ENCODE measurements at places on chromosomes 4 and X.

GRCh38 chr4:5913454-5913853 lies 20.6 kb upstream of the CRMP1 start:
- no peak for DNase-seq

DNA sequence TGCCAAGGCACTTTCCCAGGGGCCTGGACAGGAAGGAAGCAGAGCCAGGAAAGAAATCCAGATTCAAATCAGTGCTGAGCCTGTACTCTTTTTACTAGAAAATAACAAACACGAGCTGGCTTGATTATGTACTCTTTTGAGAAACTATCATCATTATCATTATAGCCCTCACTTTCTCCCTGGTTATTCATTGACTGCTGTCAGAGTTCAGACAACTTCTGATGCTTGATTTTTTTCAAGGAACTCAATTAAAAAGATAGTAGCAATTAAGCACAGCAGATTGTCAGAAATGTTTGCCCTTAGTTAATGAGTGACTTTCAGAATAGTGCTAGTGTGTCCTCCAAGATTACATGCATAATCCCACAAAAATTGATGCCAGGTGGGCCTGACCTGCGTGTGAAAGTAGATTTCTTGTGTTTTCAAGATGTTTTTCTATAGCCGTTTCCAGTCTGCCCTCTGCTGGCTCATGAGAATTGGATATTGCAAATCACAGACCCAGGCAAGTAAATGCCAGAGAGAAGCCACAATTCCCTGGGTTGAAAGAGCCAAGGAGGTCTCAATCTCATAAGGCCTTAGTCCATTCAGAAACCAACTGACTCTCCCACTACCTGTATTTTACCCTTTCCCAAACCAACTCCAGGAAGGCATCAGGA lies 14.3 kb upstream of the PNPLA4 start:
- no peak for DNase-seq

DNA sequence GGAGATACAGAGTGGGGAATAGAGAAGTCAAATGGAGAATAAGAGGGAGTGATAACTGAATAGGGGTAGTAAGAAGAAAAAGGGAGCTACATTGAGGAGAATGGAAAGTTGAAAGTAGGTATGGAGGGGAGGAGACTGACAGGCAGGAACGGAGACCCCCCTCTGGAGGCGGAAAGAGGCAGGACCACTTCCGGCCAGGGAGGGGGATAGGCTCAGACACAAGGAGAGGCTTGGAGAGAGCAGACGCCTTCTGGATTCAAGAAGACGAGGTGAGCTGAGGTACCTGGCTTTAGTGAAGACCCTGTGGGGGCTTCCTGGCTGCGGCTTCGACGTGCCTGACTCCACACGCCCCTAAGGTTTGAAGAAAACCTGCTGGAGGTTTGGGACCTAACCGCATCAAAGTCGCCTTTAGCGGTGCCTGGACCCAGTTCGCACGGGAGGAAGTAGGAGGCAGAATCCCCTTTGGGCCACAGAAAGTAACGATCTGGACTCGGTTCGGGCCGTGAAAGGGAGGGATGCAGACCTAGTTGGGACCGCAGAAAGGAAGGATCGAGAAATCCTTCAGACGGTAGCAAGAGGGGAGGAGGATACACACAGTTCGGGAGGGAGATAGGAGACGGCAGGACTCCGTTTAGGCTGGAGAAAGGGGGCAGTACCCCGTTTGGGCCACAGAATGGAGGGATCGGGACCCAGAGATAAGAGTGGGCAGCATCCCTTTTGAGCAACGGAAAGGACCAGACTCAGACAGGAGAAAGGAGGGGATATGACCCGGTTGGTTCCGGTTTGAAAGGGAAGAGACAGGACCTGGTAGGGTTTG lies at the start of gene TRO:
Gene TRO, plus strand, starts transcription at position 215 of the 817 bp plus-strand sequence. CDS start 1,423 bp downstream, outside the sequence.
- no peak for DNase-seq

DNA sequence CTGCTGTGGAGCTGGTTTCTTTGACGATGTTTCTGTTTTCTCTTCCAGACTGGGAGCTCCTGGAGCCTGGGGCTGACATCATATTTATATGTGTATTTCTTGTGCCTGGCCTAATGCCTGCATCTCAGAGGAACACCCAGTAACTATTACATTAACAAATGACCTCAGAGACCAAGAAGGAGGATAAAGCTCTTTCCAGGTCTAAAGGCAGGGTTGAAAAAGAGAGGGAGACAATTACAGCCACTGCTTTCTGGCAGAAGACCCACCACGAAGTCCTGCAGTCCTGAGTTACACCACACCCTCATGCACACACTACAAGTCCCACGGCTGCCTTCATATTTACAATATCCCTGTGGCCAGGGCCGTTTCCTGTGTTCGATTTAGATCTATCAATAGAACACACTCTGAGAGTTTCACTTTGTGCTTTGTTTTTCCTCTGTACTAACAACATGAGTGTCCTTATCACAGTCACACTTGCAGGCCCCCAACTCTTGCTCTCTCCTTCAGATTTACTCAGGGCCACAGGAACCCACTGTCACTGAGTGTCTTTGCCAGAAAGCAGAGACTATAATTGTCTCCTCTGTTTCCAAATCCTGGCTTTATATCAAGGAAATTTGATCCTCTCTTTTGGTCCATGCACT lies 535.5 kb downstream of the MID1IP1 start:
- no peak for DNase-seq

DNA sequence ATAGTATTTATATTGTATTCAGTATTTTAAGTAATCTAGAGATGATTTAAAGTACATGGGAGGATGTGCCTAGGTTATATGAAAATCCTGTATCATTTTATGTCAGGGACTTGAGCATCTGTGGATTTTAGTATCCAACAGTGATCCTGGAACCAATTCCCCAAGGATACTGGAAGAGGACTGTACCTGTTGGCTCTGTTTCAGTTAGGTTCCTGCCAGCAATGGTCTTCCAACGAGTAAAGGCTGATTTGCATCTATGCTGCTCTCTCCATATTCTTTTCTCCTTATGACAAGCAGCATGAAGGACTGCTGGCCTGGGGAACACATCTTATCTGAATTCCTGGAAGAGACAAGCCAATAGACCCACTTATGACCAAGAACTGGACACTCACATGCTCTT lies 34.9 kb downstream of the ASB9 start:
- DNase-seq = no peak

All from stimulated activated CD4-positive, alpha-beta T cell treated with anti-CD3 and anti-CD28 coated beads, TNF-alpha, amount 100 ng/mL, for 1 hour (primary cell).